ENCODE measurements at places on chromosomes 5 and 9.
A peak's percentile ranks its signal among the peaks of the same experiment; 100 is the strongest.

DNA sequence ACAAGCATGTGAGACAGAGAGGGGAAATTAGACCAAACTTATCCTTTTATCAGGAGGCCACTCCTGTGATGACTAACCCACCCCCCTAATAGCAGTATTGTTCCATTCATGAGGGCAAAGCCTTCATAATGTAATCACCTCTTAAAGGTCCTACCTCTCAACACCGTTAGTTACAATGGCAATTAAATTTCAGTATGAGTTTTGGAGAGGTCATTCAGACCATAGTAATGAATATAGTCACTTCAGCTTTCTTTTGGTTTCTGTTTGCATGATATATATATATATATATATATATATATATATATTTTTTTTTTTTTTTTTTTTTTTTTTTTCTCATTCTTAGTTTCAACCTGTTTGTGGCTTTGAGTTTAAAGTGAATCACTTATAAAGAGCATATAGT is 10.5 kb downstream of the ADGRV1 start:
- no peak for DNase-seq

DNA sequence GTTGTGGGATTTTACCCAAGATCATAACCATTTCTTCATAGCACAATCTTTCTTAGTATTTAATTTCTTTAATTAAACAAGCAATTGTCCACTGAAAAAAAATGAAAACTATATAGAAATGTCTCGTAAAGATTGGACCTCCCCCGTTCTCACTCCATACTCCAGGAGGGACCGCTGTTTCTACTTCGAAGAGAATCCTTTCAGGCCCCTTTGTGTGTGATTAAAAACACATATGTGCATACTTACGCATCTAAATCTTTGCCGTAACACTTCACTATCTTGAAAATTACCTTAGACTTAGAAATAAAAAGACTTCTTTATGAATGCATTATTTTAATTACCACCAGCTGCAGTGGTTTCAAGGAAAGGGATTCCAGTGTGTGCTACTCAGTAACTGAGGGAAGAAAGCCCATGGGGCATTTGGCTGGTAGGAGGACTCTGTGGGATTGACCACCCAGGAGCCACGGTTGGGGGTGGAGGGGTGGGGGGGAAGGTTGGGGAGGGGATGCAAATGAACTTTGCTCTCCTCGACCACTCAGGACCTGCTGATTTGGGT is 209.1 kb downstream of the FAM114A2 start:
- no peak for DNase-seq

DNA sequence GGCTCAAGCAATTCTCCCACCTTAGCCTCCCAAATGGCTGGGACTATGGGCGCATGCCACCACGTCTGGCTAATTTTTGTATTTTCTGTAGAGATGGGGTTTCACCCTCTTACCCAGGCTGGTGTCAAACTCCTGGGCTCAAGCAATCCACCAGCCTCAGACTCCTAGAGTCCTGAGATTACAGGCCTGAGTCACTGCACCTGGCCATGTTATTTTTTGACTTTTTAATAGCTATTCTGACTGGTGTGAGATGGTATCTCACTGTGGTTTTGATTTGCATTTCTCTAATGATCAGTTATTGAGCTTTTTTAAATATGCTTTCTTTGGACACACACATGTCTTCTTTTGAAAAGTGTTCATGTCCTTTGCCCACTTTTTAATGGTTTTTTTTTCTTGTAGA is 38.2 kb downstream of the FBXW2 start:
- DNase-seq = no peak

GRCh38 chr5:108953940-108954339 is 206.2 kb downstream of the FER start:
- no peak for DNase-seq

DNA sequence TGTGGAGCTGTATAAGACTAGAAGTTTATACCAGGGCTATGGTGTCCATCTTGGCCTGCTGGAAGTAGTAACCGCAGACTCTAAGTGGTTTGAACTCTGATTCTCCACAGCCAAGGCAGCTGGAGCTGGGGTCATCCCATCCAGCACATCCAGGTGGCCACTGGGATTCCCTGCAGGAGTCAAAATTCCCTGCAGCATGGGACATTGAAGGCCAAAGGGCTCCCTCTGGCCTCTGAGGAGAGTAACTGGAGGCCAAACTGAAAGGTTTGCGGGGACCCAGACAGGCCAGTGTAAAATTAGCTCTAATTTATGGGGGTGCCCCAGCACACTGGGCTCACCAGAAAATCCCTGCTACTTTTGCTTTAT is 12.2 kb upstream of the PRXL2C start:
- DNase-seq = no peak

DNA sequence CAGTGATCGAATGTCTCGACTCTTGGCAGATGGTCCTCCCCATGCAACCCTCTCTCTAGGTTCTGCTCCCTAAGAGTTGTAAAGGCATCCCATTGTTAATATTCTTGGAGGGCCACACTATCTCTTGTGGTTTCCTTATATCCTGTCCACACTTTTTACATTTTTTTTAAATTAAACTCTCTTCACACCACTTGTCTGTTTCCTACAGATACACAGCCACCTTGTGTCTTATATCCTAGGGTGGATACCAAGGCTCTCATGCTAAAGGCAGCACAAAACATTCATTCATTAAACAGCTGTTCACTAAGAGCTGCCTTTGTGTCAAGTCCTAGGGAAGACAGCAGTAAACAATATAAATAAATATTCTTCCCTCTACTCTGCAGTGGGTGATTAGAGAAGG is 60.5 kb upstream of the SHISAL2B start:
- no peak for DNase-seq

DNA sequence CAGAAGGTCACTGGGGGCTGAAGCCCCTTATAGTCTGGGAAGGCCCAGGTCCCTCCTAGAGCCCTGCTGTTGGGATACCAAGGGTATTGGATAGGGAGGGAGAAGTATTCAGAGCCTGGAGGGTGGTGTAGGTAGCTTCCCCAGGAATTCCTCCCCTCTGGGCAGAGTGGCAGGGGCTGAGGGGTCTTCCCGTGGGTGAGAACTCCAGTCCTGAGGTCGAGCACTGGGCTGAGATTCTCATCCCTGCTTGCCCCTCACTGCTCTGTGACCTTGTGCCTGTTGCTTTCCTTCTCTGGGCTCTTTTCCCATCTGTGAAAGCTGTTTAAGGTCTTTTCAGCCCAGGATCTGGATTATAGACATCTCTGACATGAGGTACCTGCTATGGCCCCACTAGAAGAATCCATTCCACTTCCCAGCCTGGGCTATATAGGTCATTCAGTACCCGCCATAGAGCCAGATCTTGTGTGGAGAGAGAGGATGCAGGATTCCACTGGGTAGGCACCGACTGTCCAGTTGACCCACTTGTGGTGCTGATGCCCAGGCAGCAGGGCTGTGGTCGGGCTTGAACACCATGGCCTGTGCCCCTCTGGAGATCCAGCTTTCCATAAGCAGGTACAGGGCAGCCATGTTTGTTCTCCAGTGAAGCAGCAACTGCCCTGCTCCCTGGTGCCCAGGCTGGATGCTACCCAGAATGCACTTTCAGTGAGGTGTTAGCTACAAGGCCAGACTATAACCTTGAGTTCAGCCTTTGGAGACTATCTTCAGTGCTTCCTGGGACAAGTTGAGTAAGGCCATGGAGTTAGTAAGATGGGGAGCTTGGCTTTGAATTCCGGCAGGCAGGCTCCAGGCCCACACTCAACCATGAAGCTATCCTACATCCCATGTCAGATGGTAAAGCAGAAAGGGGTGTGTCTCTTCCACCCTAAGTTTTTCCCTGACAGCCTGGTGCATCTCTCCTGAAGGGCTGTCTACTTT is 60.1 kb downstream of the AMBP start:
- DNase-seq = no peak

GRCh38 chr5:172403189-172403796 is 51.0 kb downstream of the SH3PXD2B start:
- DNase-seq = no peak

DNA sequence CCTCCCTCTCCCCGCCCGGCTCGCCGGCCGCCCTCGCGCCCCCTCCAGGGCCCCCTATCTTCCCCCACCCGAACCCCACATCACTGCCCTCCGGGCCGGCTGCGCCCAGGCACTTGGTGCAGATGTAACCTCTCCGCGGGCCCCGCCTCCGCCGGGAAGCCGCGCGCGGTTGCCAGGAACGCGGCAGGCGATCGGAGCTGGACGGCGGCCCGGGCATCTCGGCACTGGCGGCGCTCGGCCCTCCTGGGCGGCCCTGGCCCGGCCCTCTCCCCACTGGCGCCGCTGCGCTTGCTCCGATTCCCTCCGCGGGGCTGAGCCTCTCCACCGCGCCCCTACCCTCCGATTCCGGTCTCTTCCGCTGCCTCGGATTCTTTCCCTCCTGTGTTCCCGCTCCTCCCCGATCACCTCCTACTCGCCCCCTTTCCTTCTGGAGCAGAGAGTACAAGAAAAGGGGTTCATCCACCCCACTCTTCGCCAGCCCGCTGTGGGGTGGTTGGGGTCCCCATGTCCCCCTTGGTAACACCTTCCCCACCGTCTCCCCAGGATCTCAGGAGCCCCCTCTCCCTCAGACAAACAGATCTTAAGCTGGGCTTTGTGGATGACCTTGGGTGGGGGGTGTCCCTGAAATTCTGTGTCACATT is 70.6 kb downstream of the C9orf50 start:
- no peak for DNase-seq

GRCh38 chr9:78437296-78437695 is 140.4 kb downstream of the PSAT1 start:
- no peak for DNase-seq

DNA sequence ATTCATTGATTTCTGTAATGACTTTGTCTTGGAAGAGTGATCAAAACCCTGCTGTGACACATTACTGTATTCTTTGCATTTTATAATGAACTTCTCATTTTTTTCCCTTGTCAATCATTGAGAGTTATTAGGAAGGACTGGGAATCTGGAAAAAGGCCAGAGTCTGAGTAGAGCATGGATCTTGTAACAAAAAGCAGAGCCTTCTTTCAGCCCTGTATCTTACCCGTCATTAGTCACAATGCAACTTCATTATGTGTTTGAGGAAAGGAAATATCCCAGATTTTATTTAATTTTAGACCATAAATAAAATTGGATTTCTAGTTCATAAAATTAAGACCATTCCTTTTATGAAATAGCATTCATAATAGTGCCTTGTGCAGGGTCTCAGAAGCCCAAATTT is 131.4 kb downstream of the ARHGEF28 start:
- DNase-seq = no peak

GRCh38 chr9:90966480-90967144 is 165.0 kb downstream of the SYK start:
- DNase-seq = no peak

DNA sequence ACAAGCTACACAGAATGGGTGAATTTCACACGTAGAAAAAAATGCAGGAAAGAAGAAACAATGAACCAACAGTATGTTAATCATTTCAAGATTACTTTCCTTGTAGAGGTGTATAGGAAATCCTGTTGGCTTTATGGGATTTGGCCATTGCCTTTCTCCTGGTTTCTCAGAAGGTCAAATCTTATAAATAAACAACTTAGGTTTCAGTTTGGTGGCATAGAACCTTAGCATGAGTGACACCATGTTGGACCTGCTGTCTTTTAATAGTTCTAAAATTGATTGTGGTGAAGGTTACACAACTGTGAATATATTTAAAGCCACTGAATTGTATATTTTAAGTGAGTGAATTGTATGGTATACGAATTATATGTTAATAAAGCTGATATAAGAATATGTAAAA is 16.7 kb upstream of the NDFIP1 start:
- no peak for DNase-seq

- DNase-seq = no peak
Measured at GRCh38 chr5:127305493-127305892, 14.9 kb downstream of the MEGF10 start.

GRCh38 chr5:172713809-172714490 is 57.0 kb downstream of the DUSP1 start:
- no peak for DNase-seq

- DNase-seq = no peak
Measured at GRCh38 chr5:127322403-127322802, 31.8 kb downstream of the MEGF10 start.

DNA sequence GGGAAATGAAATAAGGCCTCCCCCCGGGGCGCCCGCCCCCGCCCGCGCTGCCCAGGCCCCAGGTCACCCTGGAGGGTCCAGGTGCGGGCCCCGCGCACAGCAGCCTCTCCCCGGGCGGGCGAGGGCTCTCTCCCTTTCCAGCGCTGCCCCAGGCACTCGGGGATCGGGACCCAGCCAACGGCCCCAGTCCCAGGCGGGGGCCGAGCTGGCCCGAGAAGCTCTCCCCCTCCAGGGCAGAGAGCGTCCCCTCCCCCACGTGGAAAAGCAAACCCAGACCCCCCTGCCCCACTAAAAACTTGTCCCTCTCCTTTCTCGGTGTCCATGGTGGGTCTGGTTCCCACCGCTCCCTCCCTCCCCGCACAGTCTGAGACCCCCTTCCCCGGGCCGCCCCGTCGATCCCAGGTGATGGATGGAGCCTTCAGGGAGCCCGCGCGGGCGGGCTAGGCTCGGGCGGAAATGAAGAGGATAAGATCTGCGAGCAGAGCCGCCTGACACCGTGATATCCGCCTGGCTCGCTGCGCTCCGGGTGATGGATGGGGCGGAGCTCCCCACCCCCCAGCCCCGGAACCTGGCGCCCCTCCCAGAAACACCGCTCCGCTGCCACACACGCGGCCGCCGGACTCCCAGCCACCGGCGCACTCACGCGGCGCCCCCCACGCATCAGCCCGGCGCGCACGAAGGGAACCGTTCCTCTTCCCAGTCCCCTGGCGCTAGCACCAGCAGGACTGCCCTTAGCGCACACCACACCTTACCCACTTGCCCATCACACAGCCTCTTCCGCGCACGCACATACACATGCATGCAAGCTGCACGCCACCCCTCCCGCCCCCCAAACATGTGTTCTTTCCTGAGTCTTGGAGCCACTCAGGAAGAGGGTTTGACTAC is 81.7 kb upstream of the ZBTB43 start:
- DNase-seq = peak; percentile 92

DNA sequence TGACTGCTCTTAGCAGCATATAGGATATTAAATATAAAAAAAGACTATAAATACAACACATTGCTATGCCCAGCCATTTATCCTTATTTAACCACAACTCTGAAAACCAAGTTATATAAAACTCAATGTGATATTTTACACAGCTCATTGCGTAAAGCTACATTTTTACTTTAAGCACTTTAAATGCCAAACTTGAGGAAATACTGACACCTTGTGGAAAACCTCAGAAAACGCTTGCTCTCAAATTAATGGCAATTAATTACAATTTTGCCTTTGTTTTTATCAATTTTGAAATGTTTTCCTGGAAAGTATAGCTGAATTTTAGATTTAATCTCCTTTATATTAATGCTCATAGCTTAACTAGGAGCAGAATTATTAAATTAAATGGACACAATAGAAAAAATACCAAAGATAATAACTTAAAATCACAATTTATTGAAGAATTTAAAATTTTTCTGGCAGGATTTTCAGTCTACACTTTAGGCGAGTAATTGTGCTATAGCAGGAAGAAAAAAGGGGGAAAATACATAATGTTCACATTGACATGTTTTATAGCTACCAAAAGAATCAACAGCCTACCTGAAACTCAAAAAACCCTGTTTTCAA is 25.2 kb upstream of the PLAC8L1 start:
- DNase-seq = peak; percentile 22
